ENCODE measurements at places on chromosomes 6 and 20.

DNA sequence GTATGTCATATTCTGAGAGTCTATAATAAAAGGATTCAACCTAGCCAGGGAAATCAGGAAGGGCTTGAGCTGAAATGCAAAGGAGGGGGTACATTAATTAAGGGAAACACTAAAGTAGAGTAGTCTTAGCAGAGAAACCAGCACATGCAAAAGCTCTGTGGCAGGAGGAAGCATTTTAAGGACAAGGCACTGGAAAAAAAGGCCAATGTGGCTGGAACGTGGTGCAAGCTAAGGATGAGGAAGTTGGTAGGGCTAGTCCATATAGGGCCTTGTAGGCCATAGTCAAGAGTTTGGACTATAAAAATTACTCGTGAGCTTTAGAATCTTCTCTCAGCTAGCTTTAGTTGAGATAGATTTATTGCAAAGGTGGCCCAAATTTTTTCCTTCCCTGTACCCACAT lies 75.2 kb upstream of the TOP1 start:
- DNase-seq, result no peak

GRCh38 chr20:19440660-19441527 lies 228.5 kb downstream of the SLC24A3 start:
- DNase-seq, result no peak

- no peak for DNase-seq
These were observed 110.1 kb downstream of the PREP start for GRCh38 chr6:105292689-105293339.

DNA sequence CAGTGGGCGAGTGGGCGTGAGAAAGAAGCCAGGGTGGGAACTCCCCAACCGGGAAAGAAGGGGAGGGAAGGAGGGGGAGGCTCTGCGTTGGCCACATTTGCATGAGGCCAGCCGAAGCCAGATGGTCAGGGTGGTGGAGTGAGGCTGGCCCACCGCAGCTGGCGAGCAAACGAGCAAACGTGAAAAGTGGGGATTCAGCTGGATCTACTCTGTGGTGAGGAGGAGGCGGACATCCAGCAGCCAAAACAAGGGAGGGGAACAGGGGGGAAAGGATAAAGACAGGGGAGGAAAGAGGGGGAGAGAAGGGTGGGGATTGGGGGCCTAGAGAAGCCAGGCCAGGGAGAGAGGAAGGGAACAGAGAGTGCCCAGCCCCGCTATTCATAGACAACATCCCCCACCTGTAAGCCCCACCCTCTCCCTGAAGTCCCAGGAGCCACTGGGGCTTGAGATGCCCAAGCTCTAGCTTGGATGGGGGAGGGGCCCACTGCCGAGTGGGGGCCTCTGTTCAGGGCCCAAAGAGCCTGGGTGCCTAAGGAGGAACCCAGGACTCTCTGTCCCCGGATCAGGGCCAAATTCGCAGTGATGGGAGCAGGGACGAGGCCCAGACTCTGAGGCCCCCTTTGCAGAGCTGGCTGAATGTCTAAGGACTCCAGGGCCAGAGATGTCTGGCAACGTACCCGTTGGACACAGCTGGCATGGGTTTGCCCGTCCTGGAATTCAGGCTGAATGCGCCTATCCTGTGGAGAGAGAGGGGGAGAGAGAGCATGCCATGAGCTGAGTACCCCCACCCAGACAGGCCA lies 45.1 kb downstream of the CPNE5 start:
- DNase-seq, result no peak

DNA sequence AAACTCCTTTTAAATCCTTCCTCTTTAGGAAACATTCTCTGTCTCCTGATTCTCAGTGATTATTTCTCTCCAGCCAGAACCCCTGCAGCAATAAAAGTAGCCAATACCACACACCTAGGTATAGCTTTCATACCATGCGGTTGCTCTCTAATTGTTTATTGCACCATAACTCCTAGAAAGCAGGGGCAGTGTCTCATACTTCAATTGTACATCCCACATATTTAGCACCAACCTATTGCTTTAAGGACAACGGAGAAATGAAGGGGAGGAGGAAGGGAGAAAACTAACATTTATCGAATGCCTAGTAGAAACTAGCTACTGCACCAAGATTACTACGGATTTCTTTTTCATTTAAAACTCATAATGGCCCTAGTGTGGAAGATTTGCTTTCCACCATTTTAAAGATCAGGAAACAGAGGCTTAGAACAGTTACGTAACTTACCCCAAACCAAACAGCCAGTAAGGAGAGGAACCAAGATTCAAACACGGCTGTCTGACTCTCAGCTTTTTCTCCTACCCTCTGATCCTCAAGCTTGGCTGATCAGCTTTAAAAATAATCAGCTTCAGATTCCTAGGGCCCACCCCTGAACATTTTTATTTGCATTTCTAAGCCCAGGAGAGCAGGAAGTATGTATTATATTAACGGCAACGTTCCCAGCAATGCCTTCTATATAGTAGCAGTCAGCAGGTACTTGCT lies 43.4 kb upstream of the ATXN1 start:
- DNase-seq, result no peak

- DNase-seq, result peak; percentile 30
These were observed 77.7 kb upstream of the OLIG3 start for GRCh38 chr6:137571854-137572253.

- DNase-seq, result no peak
These were observed 173.7 kb downstream of the CLVS2 start for GRCh38 chr6:123169774-123170095.

DNA sequence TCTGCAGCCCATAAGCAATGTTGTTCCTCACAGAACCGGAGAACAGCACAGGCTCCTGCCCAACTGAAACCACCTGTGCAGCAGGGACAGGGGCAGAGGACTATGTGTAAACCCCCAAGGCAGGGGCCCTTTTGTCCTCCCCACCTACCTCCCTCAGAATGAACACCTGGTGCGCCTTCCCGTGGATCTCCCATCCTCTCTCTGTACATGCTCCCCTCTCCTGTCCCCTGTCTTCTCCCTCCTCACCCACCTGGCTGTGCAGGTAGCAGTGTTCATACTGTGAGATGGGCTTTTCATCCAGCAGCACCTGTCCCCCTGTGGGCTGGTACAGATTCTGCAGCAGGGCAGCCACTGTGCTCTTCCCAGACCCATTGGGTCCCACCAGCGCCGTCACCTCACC lies 8.5 kb downstream of the TAP2 start:
- DNase-seq, result no peak

Data from foreskin keratinocyte (primary cell).